8988T (cell line): ENCODE measurements at places on chromosomes 1 and 21.

GRCh38 chr1:85148524-85149250 is 52.1 kb downstream of the SYDE2 start:
- DNase-seq, result no peak

- DNase-seq, result no peak
Observed at GRCh38 chr21:42459546-42460215, 36.3 kb downstream of the RSPH1 start.

DNA sequence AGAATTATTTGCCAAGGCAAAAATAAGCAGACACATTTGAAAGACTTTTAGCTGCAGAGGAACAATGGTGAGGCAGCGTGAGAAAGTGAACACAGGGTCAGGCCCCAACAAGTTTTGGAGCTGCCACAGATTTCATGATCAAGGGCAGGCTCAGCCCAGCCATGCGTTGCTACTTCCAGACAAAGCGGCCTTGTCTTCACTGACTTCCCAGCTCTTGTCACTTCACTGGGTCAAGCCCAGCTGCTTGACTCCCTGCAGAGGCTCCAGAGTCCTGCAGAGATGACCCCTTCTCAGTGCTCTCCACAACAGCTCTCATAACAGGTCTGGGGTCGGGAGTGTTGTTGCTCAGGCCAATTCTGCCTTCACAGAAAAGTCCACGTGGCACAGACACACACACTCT is 35.8 kb downstream of the HHAT start:
- no peak for DNase-seq

GRCh38 chr1:201619513-201619912 is 80.6 kb downstream of the NAV1 start:
- DNase-seq, result no peak

DNA sequence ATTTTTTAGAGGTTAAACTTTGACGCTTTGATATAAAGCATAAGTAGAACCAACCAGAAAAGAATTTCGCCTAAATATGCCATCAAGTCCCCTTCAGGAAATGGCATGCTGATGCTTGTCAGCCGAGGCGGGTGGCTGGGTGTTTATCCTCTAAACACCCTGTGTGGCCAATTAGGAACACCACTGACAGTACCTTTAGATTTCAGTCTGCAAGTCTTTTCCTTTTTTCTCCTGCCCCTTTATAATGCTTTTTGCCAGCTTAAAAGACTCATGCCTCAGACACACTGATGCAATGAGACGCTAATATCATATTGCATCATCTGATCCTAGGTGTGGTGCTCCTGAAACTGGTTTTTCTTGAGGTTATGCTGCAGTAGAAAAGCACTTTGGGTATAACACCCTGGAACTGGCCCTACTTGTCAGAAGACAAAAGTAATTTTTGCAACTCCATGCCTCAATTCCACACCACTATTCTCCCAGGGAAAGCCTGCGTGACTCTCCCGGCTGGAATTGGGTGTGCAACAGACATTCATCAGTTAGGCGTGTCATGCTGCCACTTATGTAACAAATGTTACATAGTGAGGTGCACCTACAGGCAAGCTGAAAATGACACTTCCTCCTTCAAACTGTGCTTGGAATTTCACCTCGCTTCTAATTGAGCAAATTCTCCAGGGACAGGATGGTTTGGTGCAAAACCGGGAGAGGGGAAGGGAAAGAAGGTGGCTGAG is 2.0 kb upstream of the RCC2 start:
- no peak for DNase-seq

DNA sequence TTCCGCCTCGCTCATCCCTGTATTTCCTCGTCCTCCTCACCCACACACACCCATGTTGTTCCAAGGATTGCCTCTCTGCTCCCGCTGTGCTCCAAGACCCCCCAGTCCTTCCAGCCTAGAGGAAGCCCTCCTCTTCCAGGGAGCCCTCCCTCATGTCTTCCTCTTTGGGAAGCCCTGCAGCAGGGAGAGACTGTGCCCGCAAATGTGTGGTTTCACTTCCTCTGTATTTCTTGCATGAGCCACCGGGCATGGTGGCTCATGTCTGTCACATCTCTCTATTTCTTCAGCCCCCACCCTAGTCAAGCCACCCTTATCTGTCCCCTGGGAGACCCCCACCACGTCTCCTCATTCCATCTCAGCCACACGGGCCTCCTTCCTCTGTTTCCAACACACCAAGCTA is 57.5 kb upstream of the PAX7 start:
- DNase-seq, result no peak

DNA sequence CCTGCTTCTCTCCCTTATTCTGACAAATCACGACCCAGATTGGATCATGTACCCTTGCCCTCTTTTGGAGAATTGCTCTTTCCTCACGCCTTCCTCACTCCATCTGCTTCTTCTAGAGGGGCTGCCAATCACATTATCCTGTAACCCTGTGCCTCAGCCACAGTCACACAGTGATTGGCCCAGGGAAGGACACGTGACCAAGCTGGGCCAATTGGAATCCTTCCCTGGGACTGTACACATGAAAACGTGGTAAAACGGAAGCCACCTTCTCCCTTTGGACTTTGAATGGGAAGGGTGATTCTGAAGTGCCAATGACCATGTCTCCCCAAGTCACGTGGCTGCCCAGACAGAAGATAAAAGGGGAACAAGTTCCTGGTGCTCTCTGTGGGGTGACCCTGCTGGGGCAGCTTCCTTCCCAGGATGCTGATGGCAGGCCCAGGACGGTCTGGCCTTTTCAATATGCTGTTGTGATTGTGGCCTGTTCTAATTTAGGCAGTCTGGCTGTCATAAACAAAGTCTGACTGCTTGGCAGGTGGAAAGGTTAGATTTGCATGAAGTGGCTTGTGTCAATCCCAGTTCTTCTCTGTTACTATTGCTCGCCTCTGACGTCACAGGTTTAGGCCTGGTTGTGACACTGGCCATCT is 92.9 kb downstream of the UBIAD1 start:
- DNase-seq, result no peak

DNA sequence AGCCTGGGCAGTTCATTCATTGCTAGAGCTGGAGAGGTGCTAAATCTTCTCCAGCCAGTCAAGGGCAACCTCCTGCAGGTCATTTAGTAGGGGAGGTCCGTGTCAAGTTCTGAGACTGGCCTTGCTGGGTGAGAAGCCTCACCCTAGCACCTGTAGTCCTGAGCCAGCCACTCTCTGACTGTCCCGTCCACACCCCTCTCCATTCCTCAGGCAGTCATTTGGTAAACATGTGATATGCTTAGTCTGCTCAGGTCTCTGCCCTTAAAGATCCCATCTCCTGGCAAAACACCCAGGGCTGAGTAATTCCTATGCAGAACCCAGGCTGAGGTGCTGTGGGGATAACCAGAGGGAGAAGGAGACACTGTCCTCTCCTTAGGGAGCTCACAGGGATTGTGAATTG is 13.7 kb upstream of the IGFN1 start:
- DNase-seq, result no peak
